Muscle of arm (tissue), 14 donors: ENCODE measurements at places on chromosomes 2 and 18. TPM values are rescaled to one million over a fixed set of nuclear protein-coding genes. Genes with fewer than 3 reads are reported as not detected.
A peak's percentile ranks its signal among the peaks of the same experiment; 100 is the strongest.

The GAD1 gene
- not detected for polyA plus RNA-seq

The UBE2F gene
- 40.4 TPM for polyA plus RNA-seq

GRCh38 chr2:234880551-234881211 lies 71.1 kb upstream of the SH3BP4 start:
- DNase-seq, result no peak

DNA sequence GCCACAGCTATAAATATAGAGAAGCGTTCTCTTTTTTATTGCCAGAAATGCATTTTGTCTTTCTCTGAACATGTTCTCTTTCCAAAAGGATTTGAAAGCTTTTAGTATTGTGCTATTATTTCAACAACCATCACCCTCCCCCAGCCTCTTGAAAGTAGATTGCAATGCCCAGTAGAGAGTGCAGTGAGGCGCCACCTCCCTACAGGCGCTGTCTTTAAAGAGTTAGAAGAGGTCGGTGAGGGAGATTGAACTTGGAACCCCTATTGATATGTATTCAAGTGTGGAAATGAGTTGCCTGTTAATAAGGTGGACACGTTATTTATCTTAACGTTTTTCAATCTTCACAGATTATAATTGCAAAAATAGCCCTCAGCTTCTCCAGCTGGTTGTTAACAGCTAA lies 360.3 kb downstream of the LRP1B start:
- no peak for DNase-seq

- DNase-seq, result peak; percentile 39
These were observed at the start of gene ADD2 for GRCh38 chr2:70767699-70768589. Gene ADD2 (minus strand): TSS chr2:70768200. CDS start chr2:70706408, 61,792 bp downstream.

GRCh38 chr2:168683996-168684395 lies 118.4 kb upstream of the NOSTRIN start:
- no peak for DNase-seq
